ENCODE measurements at places on chromosomes 7 and 10. TPM values are rescaled to one million over a fixed set of nuclear protein-coding genes. Genes with fewer than 3 reads are reported as not detected.

The LMOD2 gene
- not detected for total RNA-seq

The NEUROG3 gene
- not detected for total RNA-seq

The GIMAP6 gene
- total RNA-seq, result not detected

DNA sequence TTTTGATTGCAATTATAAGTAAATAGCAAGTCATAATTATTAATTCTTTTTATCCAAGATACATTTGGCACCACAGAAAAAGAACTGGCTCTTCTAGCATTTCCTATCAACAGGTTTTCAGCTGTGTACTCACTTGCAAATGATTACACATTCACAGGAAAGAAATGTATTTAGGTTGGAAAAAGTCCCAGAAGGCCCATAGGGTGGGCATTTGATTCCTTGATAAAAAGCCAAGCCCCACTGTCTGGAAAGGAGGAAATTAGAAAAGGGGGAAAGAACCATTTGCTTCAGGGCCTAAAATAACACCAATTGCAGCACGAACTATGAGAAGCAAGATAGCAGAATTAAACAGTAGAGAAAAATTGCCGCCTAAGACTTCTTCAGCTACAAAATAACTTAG lies 80.8 kb upstream of the COL1A2 start:
- peaks cover 27% of the 10 kb centered on the region for H3K4me1 ChIP-seq
- DNase-seq, result no peak
- no peaks in the 10 kb centered on the region for H3K27me3 ChIP-seq

GRCh38 chr7:102943423-102944169 lies 30.8 kb downstream of the LRRC17 start:
- no peak for DNase-seq
- H3K36me3 ChIP-seq, result peaks cover 4% of the 10 kb centered on the region
- no peak overlapping the region for H3K27ac ChIP-seq
- H3K4me1 ChIP-seq, result peaks cover 21% of the 10 kb centered on the region

- H3K4me1 ChIP-seq, result no peaks in the 10 kb centered on the region
- H3K27me3 ChIP-seq, result peaks cover 30% of the 10 kb centered on the region
- no peak overlapping the region for H3K27ac ChIP-seq
- no peaks in the 10 kb centered on the region for H3K36me3 ChIP-seq
- no peak for DNase-seq
These were observed 258.6 kb upstream of the TCERG1L start for GRCh38 chr10:131569851-131570715.

GRCh38 chr7:4911111-4911828 lies 27.8 kb upstream of the RADIL start:
- H3K36me3 ChIP-seq, result no peaks in the 10 kb centered on the region
- no peak overlapping the region for H3K4me3 ChIP-seq
- DNase-seq, result no peak
- no peak overlapping the region for H3K27ac ChIP-seq
- no peaks in the 10 kb centered on the region for H3K4me1 ChIP-seq
- peaks cover 10% of the 10 kb centered on the region for H3K27me3 ChIP-seq

DNA sequence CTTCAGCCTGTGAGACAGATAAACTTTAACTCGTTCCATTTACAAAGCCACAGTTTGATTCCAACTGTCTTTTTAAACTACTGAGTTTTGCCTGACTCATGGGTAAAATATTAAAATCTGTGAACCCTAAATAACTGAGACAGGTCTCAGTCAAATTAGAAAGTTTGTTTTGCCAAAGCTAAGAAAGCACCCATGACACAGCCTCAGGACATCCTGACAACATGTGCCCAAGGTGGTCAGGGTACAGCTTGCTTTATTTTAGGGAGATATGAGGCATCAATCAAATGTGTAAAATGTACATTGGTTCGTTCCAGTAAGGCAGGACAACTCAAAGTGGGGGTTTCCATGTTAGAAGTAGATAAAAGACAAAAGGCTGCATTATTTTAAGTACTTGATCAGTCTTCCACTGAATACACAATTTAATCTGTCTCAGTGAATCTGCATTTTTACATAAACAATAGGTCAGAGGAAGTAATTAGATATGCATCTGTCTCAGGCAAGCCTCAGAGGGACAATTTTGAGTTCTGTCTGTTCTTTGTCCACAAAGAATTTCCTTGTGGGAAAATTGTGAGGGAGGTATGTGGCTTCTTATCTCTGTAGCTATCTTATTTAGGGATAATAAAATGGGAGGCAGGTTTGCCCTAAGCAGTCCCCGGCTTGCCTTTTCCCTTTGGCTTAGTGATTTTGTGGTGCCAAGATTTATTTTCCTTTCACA lies 11.0 kb upstream of the PIP start:
- H3K4me1 ChIP-seq, result peaks cover 7% of the 10 kb centered on the region
- peaks cover 2% of the 10 kb centered on the region for H3K36me3 ChIP-seq
- H3K27me3 ChIP-seq, result no peaks in the 10 kb centered on the region
- no peak overlapping the region for H3K4me3 ChIP-seq

- no peak overlapping the region for H3K4me3 ChIP-seq
- DNase-seq, result no peak
- peaks cover 20% of the 10 kb centered on the region for H3K36me3 ChIP-seq
- peaks cover 28% of the 10 kb centered on the region for H3K4me1 ChIP-seq
These were observed 3.2 kb downstream of the POLR1F start for GRCh38 chr7:19705663-19706062.

DNA sequence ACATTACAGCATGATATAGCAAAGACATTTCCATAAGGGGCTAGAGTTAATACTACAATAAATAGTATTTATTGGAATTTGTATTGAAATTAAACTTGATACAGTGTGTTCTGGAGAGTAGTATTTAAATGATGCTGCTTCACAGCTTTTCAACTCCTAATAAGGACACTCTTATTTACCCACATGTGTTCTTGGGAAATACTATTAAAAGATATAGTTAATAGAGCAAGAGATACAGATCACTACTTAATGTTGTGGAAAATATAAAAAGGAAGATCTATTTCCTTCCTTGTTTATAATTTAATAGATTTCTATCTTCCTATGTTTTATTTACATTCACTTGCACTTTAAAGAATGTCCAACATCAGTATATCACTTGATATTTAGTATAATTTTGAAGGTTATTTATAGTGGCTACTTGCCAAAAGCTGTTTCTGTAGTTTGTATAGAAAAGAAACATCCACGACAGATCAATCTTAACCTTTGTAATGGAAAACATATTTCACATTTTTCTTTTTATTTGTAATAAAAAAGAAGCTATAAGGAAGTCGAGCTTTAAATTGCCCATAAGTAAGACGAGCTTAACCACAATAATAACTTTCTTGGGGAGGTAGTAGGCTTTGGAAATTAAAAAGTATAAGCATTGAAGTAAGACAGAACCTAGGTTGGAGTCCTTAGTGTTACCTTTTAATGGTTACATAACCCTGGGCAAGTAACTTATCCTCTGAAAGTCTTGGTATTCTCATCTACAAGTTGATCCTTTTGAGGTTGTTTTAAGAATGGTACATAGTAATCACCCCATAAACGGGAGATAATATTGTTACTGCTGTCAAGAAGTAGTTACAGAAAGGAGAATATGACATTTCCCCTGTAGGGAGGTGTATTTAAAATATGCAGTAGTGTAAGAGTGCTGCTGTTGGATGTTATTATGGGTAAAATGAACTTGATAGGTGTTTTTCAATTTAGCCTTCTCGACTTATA lies 32.8 kb downstream of the CPED1 start:
- peaks cover 74% of the 10 kb centered on the region for H3K4me1 ChIP-seq
- no peaks in the 10 kb centered on the region for H3K27me3 ChIP-seq
- H3K27ac ChIP-seq, result peak overlapping the region; percentile 89
- H3K36me3 ChIP-seq, result peaks cover 2% of the 10 kb centered on the region
- DNase-seq, result no peak

- DNase-seq, result no peak
- no peaks in the 10 kb centered on the region for H3K4me1 ChIP-seq
- no peak overlapping the region for H3K4me3 ChIP-seq
- H3K27me3 ChIP-seq, result no peaks in the 10 kb centered on the region
- no peak overlapping the region for H3K27ac ChIP-seq
These were observed 59.1 kb downstream of the NRF1 start for GRCh38 chr7:129670656-129671055.

- H3K27me3 ChIP-seq, result peaks cover 26% of the 10 kb centered on the region
- no peak overlapping the region for H3K27ac ChIP-seq
- H3K4me3 ChIP-seq, result no peak overlapping the region
- no peaks in the 10 kb centered on the region for H3K36me3 ChIP-seq
These were observed 36.0 kb upstream of the DLD start for GRCh38 chr7:107854989-107855388.

GRCh38 chr7:151541709-151542499 lies 22.2 kb upstream of the RHEB start:
- H3K27ac ChIP-seq, result no peak overlapping the region
- H3K36me3 ChIP-seq, result no peaks in the 10 kb centered on the region
- peaks cover 8% of the 10 kb centered on the region for H3K27me3 ChIP-seq
- peaks cover 24% of the 10 kb centered on the region for H3K4me1 ChIP-seq
- H3K4me3 ChIP-seq, result no peak overlapping the region
- DNase-seq, result no peak
